Left lobe of liver (tissue), 2 donors: ENCODE measurements at places on chromosomes 1 and 21. TPM values are rescaled to one million over a fixed set of nuclear protein-coding genes. Genes with fewer than 3 reads are reported as not detected.

DNA sequence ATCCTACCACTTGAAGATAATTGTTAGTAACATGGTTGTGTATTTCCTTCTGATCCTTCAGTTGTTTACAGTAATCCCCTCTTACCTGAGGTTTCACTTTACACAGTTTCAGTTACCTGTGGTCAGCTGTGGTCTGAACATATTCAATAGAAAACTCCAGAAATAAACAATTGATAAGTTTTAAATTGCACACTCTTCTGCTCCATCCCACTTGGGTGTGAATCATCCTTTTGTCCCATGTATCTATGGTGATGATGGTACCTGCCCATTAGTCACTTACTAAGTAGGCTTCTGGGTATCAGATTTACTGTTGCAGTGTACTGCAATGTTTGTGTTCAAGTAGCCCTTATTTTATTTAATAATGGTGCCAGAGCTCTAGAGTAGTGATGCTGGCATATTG lies 62.5 kb downstream of the OSBPL9 start:
- DNase-seq = no peak

DNA sequence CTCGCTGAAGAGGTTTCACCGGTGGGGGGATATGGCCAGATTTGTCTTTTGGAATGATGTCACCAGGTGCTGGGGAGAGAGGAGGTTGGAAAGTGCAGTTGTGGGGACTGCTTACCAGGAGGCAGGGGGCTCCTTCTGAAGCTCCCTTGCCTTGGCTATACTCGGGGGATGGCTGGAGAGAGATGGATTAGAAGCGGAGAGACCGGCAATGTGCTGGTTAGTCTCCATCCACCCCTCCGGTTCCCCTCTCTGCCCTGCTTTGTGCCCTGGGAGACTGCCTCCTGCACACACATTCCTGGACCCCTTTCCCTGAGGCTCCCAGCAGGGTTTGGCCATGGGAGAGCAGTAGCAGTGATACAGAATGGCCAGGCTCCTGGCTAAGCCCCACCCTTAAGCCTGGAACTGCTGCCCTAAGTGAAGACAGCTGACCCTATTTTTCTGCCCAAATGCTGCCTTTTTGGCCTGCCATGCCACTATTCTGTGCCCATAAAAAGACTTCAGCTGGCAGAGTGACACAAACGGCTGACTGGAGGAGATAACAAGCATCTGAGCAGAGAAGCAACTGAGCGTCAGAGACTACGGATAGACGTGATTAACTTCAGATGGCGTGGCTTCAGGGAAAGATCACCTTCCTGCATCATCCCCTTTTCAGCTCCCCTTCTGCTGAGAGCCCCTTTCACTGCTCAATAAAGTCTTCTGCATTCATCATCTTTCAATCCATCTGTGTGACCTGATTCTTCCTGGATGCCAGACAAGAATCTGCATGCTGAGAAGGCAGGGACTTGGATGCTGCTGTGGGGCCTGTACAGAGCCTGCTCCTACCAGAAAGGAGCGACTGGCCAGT lies 14.5 kb upstream of the VPS13D start:
- DNase-seq = no peak

DNA sequence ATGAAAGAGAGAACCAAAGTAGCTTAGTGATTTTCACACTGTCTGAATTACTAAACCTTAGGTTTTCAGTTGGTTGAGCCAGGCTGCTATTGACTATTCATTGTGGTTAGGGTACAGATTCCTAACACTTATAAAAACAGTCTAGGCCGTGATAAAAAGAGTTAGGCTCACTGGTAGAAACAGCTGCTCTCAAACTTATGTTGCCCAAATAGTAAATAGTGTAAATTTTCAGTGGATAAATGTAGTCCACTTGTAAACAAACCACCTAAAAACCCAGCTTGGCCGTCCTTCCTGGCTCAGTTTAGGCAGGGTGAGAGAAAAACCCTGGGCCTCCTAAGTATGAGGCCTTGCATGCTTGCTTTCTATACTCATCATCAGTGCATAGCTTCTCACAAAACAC lies 34.9 kb downstream of the ARID1A start:
- DNase-seq = no peak

- DNase-seq = no peak
These were observed 877 bp downstream of the IRF2BP2 start for GRCh38 chr1:234608911-234609690.

- no peak for DNase-seq
These were observed 29.9 kb downstream of the PMVK start for GRCh38 chr1:154906621-154907081.

- DNase-seq = no peak
These were observed 30.0 kb downstream of the MFSD2A start for GRCh38 chr1:39984951-39985350.

GRCh38 chr1:229102741-229103391 lies 168.0 kb upstream of the RAB4A start:
- peak; percentile 71 for DNase-seq

GRCh38 chr1:156832434-156832833 lies 15.8 kb upstream of the SH2D2A start:
- DNase-seq = no peak

GRCh38 chr1:235079443-235080296 lies 49.0 kb downstream of the TOMM20 start:
- peak; percentile 91 for DNase-seq

DNA sequence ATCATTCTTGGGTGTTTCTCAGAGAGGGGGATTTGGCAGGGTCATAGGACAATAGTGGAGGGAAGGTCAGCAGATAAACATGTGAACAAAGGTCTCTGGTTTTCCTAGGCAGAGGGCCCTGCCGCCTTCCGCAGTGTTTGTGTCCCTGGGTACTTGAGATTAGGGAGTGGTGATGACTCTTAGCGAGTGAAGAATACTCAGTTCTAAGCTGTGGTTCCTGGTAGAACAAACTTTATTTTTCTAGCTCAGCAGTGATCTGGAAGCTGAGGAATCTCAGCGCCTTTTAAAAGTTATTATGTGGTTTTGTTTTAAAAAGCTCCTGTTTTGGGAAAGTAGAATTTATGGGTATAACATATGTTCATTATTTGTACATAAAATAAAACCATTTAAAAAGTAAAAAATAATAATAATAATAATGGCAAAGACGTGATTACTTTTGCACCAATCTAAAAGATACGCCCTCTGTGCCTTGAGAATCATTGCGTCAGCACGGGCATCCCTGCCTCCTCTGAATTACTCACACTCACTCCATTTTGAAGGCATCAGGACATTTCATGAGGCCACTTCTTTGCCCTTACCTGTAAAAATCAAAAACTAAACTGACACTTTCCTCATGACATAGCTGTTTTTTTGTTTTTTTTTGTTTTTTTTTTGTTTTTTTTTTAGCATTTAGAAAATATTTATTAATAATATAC lies 29.7 kb upstream of the TNFRSF1B start:
- DNase-seq = no peak

- DNase-seq = peak; percentile 86
These were observed 1.2 kb downstream of the KRTAP10-4 start for GRCh38 chr21:44574457-44575306.

- peak; percentile 44 for DNase-seq
These were observed 117.9 kb downstream of the AKT3 start for GRCh38 chr1:243731974-243732625.

DNA sequence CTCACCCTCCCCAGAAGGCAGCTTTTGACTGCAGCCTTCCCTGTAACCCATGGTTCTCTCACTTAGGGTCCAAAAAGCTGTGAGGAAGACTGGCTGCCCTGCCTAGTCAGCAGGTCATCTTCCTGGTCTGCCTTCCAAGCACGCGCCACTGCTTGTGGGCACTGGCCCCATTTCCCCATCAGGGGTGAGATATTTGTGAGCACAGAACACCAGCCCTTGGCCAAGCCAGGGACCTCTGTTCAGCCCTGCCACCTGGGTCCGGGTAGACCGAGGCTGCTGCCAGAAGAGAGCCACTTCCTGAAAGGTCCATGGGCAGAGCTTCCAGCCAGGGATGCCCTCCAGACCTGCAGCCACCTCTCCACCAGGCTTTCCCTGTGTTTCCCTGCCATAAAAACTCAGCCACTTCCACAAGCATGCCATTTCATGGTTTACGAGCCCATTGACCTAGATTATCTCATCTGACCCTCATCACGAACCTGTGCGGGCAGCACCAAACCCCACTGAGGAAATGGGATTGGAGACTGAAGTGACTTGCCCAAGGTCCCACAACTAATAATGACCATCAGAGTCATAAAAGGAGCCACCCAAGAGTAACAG lies 40.5 kb downstream of the GLIS1 start:
- no peak for DNase-seq

- no peak for DNase-seq
These were observed 1.2 kb downstream of the VAV3 start for GRCh38 chr1:107963601-107964335.

DNA sequence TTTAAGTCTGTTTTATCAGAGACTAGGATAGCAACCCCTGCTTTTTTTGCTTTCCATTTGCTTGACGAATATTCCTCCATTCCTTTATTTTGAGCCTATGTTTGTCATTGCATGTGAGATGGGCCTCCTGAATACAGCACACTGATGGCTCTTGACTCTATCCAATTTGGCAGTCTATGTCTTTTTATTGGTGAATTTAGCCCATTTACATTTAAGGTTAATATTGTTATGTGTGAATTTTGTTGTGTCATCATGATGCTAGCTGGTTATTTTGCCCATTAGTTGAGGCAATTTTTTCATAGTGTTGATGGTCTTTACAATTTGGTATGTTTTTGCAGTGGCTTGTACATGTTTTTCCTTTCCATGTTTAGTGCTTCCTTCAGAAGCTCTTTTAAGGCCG lies 50.7 kb upstream of the PDE4B start:
- no peak for DNase-seq

- no peak for DNase-seq
These were observed at the start of gene MR1 for GRCh38 chr1:181033799-181034451. Gene MR1, plus strand, starts transcription at chr1:181033983. Its CDS starts 25 bp downstream, at chr1:181034008.

DNA sequence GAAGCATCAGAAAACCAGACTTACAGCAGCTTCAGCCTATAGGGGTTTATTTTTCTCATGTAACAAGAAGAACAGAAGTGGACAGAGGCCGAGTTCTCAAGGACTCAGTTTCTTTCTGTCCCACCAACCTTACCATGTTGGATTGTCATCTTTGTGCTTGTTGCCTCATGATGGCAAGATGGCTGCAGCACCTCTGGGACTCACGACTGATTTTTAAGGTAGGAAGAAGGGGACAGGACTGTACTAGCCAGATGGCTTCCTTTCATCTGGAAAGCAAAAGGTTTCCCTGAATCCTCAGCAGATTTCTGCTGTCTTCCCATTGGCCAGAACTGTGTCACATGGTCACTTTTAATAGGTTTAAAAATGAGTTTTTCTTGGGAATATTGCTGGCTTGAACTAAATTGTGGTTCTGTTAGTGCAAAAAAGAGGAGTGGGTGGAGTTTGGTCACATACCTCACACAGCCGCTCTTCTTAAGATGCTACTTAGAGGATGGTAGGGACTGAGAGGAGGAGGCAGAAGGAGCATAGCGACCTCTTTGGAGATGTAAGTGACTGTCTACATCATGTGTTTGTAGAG lies 48.1 kb upstream of the ENAH start:
- DNase-seq = no peak

- DNase-seq = peak; percentile 70
These were observed 129.4 kb downstream of the MRPS6 start for GRCh38 chr21:34202553-34203372.

DNA sequence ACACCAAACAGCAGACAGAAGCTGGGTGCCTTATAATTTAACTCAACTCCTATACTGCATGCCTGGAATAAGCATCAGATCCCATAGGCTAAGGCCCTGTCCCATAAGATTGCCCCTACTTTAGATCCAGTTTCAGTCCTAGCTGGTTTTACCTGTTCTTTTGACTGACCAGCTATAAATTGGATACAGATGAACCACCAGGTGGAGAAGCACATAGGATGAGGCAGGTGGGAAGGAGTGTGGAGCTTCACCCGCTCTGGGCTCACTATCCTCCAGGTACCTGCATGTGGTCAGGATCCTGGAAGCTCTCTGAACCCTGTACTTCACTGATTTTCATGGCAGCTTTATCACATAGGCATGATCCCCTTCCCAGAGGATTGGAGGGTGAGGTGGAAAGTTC lies 51.3 kb downstream of the MAST2 start:
- no peak for DNase-seq

DNA sequence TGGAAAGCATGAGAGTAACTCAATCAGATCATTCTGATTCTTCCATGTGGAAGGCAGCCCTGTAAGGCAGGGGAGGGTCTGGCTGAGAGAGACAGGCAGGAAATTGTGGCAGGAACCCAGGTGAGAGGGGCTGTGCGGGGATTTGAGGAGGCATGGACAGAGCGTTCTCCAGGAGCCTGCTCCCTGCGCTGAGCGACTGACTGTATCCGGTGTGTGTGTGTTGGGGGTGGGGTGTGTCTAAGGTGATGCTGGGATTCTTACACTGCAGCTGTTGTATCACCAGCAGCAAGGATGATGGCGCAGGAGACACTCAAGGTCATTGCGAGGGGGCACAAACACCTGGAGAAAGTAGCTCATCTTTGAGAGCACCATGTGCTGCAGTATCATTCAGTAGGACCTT lies 128.5 kb downstream of the RHOU start:
- no peak for DNase-seq

DNA sequence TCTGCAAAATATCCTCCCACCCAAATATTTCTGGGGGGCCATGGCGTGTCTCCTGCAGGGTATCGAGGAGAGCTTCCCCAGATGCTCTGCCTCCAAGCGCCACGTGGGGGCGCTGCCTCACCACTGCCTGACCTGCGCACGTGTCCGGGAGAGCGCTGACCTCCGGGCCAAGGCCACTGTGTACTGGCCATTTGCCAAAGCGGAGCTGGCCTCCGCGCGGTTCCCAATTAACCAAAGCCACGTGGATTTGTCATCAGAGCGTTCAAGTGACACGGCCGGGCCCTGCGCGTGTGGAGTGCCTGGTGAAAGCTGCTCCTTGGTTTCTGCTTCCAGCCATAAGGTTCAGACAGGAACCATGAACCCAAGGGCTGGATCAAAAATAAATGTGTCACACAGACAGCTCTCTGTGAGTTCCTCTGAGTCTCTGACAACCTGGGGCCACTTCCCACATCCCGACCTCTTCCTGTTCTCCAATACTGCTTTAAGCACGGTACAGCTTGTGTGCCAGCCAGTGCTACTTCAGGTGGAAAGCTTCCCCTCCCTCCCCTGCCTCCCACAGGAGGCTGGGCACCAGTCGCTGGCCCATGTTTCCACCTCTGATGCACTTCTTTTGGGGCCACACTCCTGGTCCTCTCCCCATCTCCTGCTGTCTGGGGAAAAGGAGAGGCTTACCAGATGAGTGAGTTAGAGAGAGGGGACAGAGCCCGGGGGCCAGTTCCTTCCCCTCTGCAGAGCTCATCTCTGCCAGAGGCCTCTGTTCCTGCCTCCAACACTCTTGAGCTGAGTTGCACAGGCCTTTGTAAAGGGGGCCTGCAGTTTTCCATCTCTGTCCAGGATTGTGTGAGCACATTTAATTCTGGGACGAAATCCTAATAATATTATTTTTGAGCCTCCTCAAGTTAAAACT lies 26.1 kb downstream of the ZP4 start:
- peak; percentile 89 for DNase-seq

GJA5 gene
- 1.1 TPM for total RNA-seq

GON4L gene
- 19.9 TPM for total RNA-seq

SPRR2G gene
- not detected for total RNA-seq

REN gene
- total RNA-seq = 0.20 TPM

PRELP gene
- 6.4 TPM for total RNA-seq

NUAK2 gene
- total RNA-seq = 1.7 TPM

SLC37A1 gene
- total RNA-seq = 5.0 TPM

KCNQ4 gene
- total RNA-seq = 0.20 TPM

SPATA46 gene
- total RNA-seq = not detected

MFAP2 gene
- total RNA-seq = 0.45 TPM

AADACL4 gene
- total RNA-seq = not detected

CRNN gene
- not detected for total RNA-seq

CFHR3 gene
- total RNA-seq = 279 TPM

OR2G2 gene
- total RNA-seq = not detected
